OCI-LY7 (cell line): ENCODE measurements at places on chromosomes 6 and 20.

GRCh38 chr6:40996591-40997233 is 42.3 kb downstream of the UNC5CL start:
- DNase-seq, result no peak

GRCh38 chr20:58179083-58179431 is 49.4 kb downstream of the ANKRD60 start:
- no peak for DNase-seq

DNA sequence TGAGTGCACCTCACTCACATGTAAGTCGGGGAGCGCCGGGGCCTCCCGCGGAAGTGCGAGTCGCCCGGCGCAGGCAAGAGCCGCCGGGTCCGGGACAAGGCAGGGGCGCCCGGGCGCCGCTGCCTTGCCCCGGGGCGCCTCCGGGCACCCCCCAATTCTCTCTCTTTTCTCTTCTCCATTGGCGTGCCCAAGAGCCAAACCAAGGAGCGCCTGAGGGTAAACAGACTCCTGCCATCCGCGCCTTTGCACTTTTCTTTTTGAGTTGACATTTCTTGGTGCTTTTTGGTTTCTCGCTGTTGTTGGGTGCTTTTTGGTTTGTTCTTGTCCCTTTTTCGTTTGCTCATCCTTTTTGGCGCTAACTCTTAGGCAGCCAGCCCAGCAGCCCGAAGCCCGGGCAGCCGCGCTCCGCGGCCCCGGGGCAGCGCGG is 36.8 kb downstream of the GNAS start:
- no peak for DNase-seq

- DNase-seq, result no peak
Observed at GRCh38 chr20:25226433-25227316, 21.2 kb upstream of the PYGB start.
